NAMALWA (cell line): ENCODE measurements at places on chromosomes 12 and 14.

GRCh38 chr12:12562585-12563261, at the start of gene DUSP16:
Gene DUSP16, minus strand, starts transcription at chr12:12562863. Its CDS starts 41,765 bp downstream, at chr12:12521098.
- peak; percentile 95 for DNase-seq

- DNase-seq, result peak; percentile 96
Measured at GRCh38 chr12:42469355-42470175, 120.0 kb downstream of the PRICKLE1 start.

GRCh38 chr14:96267336-96267735, 11.3 kb downstream of the BDKRB1 start:
- DNase-seq, result no peak

GRCh38 chr14:100573002-100573756, 14.0 kb downstream of the BEGAIN start:
- DNase-seq, result no peak

DNA sequence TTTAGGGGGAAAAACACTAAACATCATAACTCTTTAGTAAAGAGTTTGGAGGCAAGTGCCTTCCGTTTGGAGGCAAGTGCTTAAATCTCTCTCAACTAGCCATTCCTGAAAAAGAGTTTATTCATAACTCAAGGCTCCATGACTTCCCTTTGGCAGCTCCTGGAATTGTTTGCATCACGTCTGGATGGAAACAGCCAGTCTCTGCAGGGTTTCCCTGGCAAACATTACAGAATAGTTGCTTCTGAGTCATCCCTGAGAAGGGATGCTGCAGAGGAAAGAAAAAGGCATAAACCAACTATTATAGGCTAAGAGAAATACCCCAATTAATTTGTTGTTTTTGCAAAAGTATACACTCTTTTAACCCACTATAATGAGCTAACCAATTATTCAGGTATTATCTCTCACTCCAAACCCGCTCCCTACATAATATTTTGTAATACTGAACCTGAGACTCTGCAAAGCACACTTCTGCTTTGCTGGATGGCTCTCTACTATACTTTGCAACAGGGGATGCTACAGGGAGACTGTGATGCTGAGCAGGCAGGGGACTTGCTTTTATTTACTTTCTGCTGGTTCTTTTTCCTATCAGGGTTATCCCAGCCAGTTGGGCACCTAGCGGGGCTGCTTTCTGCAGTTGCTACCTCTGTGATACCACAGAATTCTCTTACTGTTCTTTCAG, 497.7 kb downstream of the FUT8 start:
- no peak for DNase-seq

DNA sequence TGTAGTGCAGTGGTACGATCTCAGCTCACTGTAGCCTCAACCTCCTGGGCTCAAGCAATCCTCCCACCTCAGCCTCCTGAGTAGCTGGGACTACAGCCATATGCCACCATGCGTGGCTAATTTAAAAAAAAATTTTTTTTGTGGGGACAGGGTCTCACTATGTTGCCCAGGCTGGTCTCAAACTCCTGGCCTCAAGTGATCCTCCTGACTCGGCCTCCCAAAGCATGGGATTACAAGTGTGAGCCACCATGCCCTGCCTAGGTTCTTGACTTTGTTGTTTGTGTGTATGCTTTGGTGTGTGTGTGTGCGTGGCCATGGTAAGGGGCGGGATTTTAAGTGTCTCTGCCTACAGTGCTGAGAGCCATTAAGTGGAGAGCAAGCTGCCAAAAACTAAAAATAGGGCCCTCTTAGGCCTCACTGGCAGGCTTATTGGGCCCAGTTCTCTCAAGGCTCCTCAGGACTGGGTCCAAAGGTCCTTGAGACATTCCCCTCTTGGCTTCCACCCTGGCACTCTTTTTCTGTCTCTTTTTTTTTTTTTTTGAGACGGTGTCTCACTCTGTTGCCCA, 5.1 kb downstream of the COX14 start:
- no peak for DNase-seq

GRCh38 chr14:92513966-92514843, 624 bp downstream of the RIN3 start:
- DNase-seq, result no peak

GRCh38 chr14:36870776-36871175, 209.1 kb downstream of the PAX9 start:
- DNase-seq, result no peak

- no peak for DNase-seq
Measured at GRCh38 chr12:81296556-81297305, 218.9 kb downstream of the ACSS3 start.

DNA sequence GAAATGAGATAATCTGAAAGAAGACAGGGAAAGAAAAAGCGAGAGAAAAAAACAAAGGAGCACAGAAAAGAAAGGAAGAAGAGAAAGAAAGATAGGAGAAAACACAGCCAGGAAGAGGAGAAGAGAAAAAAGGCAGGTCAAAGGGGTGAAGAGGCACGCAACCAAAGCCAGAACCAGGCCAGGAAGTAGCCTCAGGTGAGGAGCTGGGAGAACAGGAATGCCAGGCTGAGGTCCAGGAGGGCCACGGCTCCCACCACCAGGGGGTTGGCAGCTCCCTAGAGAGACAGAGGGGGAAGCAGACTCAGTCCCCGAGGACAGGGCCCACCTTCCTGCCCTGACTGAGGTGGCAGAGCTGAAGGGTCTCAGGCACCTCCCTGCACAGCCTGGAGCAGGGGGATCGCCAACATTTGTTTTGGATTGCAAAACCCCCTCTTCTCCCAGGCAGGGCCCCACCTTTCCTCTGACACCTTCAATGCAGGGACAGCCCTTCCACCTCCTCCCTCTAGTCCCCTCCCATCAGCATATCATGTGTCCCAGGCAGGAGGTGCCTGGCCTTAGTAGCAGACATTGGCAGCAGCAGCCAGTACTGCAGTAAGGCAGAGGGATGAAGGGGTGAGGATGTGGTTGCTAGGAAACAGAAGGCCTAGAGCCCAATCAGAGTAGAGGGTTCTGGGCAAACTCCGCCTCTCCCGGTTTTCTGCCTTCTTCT, 2.0 kb upstream of the AP1G2 start:
- peak; percentile 44 for DNase-seq

- DNase-seq, result no peak
Measured at GRCh38 chr12:109767456-109767855, 53.8 kb downstream of the FAM222A start.

- no peak for DNase-seq
Measured at GRCh38 chr12:90809940-90810339, 145.0 kb downstream of the CCER1 start.

DNA sequence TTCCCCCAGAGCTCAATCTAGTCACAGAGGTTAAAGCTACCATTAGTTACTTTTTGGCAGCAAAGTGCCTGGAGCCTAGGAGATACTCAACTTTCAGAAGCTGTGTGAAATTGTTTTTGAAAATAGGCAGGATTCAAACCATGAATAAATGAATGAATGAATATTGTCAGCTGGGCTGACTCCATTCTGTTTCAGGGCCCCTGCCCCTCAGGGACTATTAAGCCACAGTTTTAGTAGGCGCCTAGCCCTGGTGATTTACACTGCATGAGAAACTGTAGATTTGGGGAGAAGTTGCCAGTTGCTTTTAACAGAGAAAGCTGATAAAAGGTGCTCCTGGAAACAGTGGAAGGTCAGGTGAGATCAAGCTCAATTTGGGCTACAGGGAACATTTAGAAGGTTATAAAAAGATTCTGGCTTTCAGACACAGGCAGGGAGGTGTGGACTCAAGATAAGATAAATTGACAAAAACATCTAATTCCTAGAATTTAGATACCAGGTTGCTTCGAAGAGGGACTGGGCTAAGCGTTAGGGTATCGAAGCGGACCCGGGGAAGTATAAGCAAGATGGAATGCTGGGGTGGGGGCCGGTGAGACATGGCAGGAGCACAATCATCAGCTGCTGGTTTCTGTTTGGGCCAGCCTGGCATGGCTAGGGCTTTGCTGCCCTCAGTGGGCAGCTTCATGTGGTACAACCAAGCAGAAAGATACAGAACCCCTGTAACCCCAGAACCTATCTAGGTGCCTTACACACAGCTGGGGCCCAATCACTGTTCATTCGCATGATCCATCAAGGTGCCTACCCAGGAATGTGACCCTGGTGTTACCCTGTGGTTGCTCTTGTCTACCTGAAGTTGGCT, 14.9 kb upstream of the CELA1 start:
- DNase-seq, result no peak

GRCh38 chr14:34593740-34594375, 36.1 kb downstream of the SNX6 start:
- DNase-seq, result no peak

DNA sequence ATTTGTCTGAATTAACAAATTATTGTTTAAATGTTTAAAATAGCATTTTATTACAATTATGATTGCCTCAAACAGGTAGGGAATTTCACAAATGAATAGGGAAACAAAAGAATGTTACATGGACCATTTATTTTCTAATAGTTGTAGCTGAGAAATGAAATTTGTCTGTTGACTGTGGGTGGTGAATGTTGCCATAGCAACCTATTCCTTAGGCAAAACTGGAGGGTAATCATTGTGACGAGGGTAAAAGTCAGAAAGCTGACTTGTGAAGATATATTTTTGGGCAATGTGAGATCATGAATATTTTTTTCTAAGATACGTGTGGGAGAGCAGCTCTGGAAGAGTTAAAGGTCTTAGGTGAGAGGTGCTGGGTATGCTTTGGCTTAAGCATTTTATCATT, 24.2 kb upstream of the CLEC14A start:
- no peak for DNase-seq

- no peak for DNase-seq
Measured at GRCh38 chr12:73833746-73834145, 703.9 kb upstream of the ATXN7L3B start.

DNA sequence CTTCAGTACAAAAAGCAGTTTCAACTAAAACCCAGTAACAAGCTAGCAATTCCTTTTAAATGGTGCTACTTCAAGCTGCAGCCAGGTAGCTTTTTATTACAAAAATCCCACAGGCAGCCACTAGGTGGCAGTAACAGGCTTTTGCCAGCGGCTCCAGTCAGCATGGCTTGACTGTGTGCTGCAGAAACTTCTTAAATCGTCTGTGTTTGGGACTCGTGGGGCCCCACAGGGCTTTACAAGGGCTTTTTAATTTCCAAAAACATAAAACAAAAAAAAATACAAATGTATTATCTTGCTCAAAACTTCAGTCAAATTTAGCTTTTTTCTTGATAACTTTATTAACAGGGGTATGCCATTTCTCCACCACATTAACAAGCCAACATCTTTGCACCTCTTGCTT, 3.6 kb upstream of the CLEC4E start:
- DNase-seq, result peak; percentile 90

GRCh38 chr12:19003141-19003540, 126.4 kb upstream of the PLEKHA5 start:
- no peak for DNase-seq
